ENCODE measurements at places on chromosomes 2 and 18.
A peak's percentile ranks its signal among the peaks of the same experiment; 100 is the strongest.

- no peak for DNase-seq
Measured at GRCh38 chr2:207337234-207338219, 171.8 kb upstream of the KLF7 start.

DNA sequence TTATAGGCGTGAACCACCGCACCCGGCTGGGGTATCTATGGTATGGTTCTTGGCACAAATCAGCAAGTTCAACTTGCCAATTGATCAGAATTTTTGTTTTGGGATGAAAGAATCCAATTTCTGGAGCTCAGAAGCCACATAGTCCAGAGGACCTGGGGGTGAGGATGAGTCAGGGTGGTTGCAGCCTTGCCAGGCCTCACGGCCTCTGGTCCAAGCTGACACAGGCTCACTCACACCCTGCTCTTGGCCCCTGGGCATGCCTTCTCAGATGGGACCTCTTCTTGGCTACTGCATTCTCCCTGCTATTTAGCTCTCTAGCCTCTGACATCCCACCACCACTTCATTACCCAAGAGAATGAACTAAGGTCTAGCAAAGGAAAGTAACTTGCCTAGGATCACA lies 16.3 kb downstream of the CAPG start:
- no peak for DNase-seq

DNA sequence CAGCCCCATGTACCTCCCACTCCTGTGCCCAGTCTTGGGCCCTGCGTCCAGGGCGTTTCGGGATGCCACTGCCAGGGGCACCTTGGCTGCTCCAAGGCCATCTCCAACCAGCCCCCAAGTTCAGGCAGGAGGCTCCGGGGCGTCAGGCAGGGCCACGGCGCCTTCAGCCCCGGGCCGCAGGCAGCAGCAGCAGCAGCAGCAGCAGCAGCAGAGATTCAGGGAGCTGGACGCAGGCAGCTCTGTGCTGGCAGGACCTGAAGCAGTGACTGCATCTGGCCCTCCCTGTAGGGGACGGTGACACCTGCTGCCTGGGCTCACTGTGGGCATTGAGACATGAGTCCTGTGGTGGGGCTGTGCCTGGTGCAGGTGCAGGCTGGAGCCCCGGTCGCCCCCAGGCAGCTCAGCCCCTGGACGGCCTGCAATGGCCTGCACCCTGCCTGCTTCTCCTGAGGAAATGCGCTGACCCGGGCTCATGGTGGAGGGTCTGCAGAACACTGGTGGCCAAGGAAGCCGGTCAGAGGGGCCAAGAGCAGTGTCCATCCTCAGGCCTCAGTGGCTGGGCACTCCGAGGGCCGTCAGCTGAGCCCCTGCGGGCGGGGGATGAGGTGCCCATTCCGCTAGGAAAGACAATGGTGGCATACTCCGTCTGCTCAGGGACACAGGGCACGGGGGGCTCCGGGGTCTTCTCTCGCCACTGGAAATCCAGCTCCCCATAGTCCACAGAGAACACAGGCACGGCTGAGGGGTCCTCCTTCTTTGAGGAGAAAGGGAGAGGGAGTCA lies 8.0 kb downstream of the PDCD1 start:
- DNase-seq, result no peak

- DNase-seq, result no peak
Measured at GRCh38 chr2:57850415-57851130, 196.0 kb upstream of the VRK2 start.

DNA sequence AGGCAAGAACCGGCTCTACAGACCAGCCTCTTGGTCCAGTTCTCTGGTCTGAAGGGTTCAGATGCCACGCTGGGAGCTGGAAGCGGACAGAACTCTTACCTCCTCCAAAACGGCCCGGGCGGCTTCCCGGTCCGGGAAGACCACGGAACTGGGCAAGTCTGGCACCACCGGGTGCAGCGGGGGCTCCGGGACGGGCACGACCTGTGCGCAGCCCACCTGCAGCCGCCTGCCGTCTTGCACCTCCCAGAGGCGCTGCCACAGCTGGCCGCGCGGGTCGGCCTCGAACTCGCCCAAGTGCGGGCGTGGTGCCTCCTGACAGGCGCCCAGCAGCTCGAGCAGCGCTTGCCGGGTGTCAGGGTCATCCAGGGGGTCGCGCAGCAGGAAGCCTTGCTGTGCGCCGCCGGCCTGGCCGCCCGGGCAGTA lies 773 bp downstream of the CMPK2 start:
- peak; percentile 51 for DNase-seq

GRCh38 chr2:195662138-195662537 lies 5.1 kb downstream of the SLC39A10 start:
- DNase-seq, result no peak

DNA sequence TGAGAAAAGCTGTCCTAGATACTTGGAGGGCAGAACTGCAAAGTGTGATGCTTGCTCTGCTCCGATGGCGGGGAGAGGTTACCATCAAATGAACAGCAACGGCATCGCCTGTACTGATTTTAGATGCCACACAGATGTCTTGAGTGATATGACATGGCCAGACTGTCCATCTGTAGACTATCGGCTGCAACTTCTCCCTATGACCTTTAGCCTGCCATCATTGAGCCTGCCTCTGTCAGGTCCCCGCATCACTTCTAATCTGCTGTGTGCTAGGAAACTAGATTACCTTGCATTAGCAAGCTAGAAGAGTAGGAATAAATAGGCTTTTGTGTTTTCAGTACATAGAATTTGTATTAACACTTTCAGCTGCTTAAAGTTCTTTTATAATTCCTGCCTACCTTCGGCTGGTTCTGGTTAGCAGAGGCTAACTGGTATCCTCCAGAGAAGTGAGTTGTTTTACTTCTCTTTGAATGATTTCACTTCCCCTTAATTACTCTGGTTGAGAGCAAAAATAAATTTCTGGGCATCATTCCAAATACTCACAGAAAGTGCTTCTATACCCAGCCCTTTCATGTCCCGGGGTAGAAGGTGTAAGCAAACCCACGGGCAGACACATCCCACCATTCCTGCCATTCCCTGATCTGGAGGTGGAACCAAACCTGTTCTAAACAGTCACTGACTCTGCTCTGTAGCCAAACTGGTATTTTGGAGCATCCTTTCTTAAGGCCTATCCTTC lies 24.0 kb downstream of the GAREM2 start:
- DNase-seq, result no peak

DNA sequence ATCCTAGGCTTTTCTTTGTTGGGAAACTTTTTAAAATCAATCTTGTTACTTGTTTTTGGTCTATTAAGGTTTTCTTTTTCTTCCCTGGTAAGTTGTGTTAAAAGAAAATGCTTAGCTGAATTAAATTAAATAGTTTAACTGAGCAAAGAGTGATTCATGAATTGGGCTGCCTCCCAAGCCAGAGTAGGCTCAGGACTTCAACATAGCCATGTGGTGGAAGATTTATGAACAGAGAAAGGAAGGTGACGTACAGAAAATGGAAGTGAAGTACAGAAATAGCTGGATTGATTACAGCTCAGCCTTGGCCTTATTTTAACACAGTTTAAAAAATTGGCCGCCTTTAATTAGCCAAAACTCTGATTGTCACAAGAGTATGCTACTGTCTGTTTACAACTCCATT lies 27.9 kb upstream of the GALNT5 start:
- no peak for DNase-seq

DNA sequence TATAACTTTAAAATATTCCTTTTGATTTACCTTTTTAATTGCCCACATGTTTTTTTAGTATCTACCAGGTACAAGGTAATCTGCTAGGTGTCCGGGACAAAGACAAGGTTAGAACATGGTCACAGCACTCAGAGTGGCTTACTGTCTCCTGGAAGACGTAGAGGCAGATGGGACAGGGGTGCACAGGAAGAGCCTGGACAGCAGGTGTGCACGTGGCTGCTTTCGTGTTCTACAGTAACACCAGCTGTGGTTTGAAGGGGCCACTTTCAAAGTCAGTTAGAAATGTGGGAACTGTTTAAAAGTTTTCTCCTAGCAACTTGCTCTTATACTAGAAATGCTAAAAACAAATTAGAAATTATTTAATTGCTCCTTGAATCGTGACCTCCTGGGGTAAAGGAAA lies 102.9 kb upstream of the ALPP start:
- no peak for DNase-seq

GRCh38 chr2:80244905-80245584 lies 59.5 kb downstream of the LRRTM1 start:
- DNase-seq, result no peak

DNA sequence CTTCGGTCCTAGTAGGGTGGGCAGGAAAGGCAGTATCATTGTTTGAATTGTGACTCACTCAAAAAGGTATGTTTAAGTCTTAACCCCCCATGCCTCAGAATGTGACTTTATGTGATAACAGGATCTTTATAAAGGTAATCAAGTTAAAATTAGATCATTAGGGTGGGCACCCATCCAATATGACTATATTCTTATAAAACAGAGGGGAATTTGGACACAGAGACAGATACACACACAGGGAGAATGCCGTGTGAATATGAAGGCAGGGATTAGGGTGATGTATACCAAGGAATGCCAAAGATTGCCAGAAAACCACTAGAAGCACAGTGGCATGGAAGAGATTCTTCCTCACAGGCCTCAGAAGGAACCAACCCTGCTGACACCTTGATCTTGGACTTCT lies 281.8 kb downstream of the CLIP4 start:
- DNase-seq, result no peak

- no peak for DNase-seq
Measured at GRCh38 chr2:29879456-29879855, 41.9 kb downstream of the ALK start.

DNA sequence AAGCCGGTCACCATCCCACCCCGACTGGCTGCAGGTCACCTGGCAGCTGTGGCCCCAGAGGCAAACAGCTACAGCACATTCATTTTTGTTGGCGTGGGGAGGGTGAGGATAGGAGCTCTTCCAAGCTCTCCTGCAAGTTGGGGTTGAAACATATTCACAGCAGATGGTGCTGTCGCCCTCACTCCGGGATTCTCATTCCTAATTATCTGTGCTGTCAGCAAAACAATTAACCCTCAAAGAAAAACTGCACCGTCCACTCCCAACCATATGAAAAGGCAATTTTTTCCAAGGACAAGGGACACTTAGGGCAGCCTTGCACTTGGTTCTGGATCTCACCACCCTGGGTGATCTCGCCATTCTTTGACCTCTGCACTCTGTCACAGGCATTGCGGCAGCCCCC lies 68.6 kb downstream of the ZBTB7C start:
- no peak for DNase-seq

- DNase-seq, result no peak
Measured at GRCh38 chr2:127342101-127342500, 45.7 kb downstream of the MAP3K2 start.

DNA sequence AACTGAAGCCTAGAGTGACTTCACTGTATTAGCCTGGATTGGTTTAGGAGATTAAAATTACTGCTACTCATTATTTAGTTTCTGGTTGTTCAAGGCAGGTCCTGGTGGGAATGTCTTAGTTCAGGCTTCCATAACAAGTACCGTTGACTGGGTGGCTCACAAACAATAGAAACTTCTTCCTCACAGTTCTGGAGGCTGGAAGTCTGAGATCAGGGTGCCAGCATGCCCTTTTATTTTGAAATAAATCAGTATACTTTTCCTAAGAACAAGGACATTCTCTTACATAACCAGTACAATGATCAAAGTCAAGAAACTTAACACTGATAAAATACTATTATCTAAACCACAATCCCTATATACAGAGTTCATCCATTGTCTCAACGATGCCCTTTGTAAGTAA lies 4.0 kb upstream of the DAW1 start:
- no peak for DNase-seq

GRCh38 chr2:227125506-227125905 lies 38.5 kb downstream of the COL4A4 start:
- DNase-seq, result no peak

- DNase-seq, result no peak
Measured at GRCh38 chr2:239024226-239024625, 176.3 kb downstream of the TWIST2 start.

- no peak for DNase-seq
Measured at GRCh38 chr2:109367683-109368082, 238.7 kb downstream of the SH3RF3 start.

- DNase-seq, result no peak
Measured at GRCh38 chr18:79637921-79638909, 41.4 kb upstream of the CTDP1 start.

DNA sequence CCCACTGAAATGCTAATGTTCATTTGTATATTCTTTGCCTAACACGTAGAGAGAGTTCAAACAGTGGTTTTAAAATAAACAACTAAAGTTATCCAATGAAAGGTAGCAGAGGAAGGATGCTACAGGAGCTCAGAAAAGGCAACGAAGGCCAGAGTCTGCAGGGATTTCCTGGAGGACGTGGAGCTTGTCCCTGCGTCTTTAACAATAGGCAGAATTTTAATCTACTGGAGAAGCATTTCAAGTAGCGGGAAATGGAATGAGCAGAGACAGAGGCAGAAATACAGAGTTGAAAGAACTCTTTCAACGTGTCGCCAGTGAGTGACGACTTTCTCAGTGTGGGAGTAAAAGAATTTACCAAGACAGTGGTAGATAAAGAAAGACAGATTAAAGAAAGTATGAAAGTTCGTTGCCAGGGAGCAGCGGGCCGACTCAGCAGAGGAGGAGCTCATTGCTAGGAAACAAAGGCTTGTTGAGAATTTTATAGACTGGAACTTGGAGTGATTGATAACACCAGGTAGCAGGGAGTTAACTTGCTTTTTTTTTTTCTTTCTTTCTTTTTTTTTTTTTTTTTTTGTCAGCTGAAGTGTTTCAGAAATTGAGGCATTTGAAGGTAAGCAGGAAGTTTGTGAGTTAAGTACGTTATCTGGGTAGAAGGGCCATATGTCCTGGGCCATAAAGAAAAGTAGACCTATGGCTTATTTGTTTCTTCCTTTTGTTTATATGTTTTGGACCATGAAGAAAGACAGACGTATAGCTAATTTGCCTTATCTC lies 625 bp upstream of the NBAS start:
- DNase-seq, result no peak

GRCh38 chr2:48545244-48545643 lies 15.3 kb downstream of the STON1 start:
- DNase-seq, result no peak

GRCh38 chr2:81247648-81248047 lies 943.1 kb upstream of the LRRTM1 start:
- no peak for DNase-seq

DNA sequence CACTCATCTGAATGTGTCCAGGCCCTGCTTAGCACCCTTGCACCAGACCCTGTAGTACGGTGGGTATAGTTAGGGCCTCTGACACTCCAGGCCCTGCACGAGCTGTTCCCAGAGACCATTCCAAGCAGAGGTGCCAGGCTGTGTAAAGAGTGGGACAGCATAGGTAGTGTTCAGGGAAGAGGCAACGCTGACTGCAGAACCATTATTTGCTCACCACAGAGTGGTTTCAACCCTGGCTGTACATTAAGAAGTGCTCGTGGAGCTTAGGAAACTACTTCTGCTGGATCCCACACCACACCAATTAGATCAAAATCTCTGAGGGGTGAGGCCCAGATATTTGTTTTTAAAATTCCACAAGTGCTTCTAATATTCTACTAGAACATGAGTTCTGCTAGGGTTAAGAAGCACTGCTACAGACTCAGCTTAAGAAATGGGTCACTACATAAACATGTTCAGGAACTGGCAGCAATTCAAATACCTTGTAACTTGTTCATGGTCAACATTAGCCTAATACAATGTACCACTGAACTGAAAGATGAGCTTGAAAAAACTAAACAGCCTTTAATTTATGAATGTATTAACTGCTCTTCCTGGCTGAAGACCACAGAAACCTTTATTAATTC lies 183.0 kb downstream of the MYO5B start:
- DNase-seq, result no peak

- no peak for DNase-seq
Measured at GRCh38 chr2:72750466-72750865, 75.4 kb downstream of the EXOC6B start.
